Left ventricle myocardium inferior (tissue), 1 donor: ENCODE measurements at places on chromosomes 5 and 9. TPM values are rescaled to one million over a fixed set of nuclear protein-coding genes. Genes with fewer than 3 reads are reported as not detected.

SPATA31A1 gene
- total RNA-seq: not detected

DNA sequence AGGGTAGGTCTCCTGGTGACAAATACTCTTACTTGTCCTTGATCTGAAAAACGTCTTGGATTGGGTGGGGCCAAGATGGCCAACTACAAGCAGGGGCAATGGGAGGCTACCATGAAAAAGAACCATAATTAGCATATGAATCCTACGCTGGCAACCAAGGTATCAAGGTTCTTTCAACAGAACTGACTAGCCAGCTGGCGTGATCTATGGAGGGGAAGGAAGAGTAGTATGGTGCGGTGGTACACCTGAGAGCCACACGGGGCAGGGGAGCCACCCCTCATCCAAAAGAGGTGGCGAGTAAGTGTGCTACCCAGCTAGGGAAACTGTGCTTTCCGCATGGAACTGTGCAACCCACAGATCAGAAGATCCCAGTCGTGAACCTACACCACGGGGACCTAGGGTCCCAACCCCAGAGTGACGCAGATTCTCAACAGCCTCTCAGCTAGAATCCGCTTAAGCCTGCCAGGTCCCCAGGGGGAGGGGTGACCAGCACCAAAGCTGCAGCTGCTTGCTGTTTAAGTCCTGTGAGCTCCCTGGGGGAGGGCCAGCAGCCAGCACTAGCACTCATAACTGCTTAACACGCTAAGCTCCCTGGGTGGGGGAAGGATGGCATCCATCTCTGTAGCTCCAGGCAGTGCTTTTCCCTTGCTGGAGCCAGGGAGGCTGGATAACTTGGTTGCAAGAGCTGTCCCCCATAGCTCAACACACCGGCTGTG lies 334.8 kb downstream of the FBXL17 start:
- no peak overlapping the region for H3K27ac ChIP-seq
- DNase-seq: no peak

DNA sequence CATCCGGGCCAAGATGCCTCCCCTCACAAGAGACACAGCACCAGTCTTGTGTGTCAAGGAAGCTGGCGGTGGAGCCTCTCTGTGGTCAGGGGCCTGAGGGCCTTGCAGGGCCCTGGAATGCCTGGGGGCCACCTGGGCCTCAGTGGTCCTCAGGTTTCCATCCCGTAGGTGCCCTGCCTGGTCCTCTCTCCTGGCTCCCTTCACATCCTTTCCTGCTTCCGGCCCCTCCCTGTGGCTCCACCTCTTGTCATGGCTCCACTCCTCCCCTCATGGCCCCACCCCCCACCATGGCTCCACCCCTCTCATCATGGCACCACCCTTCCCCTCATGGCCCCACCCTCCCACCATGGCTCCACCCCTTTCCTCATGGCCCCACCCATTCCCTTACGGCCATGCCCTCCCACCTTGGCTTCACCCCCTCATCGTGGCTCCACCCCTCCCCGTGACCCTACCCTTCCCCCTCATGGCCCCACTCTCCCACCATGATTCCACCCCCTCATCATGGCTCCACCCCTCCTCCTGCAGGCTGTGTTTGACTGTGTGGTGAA lies 175.8 kb downstream of the CACNA1B start:
- peaks cover 49% of the 10 kb centered on the region for H3K27me3 ChIP-seq
- no peaks in the 10 kb centered on the region for H3K36me3 ChIP-seq
- no peak overlapping the region for H3K4me3 ChIP-seq
- no peak overlapping the region for H3K27ac ChIP-seq
- DNase-seq: no peak

DNA sequence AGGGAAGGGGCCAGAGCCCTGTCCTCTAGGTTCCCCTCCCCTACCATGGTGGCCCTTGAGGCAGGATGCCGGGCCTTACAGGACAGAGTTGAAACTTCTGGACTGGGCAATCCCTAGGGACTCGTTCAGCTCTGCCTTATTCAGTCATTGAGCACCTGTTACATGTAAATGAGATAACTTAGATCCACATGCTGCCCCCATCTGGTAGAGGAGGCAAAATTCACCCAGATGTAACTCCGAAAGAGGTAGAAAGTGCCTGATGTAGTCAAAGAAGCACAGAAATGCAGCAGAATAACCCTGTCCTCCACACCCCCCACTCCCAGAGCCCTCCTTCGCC lies 1.5 kb downstream of the GGTA1 start:
- peak overlapping the region; percentile 92 for H3K27ac ChIP-seq
- no peaks in the 10 kb centered on the region for H3K27me3 ChIP-seq

DNA sequence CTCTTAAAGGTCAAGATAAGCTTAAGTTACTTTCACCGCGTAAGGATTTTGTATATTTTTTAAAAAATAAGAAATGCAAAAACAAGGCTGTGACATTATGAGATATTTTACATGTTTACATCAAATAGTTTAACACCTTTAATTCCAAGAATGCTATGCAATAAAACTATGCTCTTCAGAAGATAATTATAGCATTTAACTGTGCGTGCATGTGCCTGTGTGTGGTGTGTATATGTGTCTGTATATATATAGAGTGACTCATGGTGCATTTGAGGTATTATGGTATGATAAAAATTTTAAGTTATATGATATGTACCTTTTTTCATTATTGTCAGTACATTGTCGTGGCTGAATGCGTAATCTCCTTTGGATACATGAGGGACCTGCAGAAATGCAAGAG lies 539.3 kb downstream of the PDE4D start:
- peak overlapping the region; percentile 47 for H3K27ac ChIP-seq
- peak overlapping the region; percentile 66 for H3K4me3 ChIP-seq
- no peak for DNase-seq
- H3K27me3 ChIP-seq: no peaks in the 10 kb centered on the region
